ENCODE measurements at places on chromosomes 6 and 20.
A peak's percentile ranks its signal among the peaks of the same experiment; 100 is the strongest.

GRCh38 chr20:9148291-9148690 lies 79.4 kb downstream of the PLCB4 start:
- DNase-seq, result no peak

DNA sequence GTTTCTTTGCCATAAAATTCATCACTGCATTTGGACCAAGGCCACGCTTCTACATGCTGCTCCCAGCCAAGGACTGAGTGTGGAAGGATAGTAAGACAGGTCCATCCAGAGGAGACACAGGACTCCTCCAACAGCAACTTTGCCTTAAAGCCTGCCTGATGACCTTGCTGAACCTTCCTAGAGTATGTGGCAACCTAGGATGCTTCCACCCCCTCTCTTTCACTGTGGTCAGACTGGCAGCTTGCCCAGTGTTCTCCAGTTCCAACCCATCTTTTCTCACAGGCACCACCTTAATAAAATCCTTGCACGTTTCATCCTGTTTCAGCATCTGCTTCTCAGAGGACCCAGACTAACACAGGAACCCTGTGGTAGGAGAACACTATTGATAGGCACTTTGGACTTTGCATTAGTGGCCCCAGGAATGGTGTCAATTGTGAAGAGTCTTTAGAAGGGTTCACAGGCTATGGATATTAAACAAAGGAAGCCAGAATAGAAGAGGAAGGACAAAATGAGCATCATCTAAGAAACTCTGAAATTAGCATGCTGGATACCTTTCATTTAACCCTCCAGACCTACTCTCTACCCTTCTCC lies 2.4 kb upstream of the PKHD1 start:
- no peak for DNase-seq

DNA sequence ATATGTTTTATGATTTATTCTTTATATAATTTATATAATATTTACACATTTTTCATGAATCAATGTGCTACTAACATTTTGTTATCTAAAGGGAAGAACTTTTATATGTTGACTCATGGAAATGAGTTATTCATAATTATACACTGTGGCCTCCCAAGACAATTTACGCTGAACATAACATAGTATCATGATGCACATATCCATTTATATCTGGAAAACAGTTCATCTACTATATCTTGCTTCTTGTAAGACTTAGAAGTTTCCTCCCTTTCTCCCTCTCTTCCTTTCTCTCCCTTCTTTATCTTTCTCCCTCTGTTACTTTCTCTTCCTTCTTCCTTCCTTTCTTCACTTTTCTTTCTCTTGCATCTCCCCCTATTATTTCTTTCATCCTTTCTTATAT lies 1.1 kb upstream of the EYS start:
- DNase-seq, result no peak

- no peak for DNase-seq
Observed at GRCh38 chr20:54069501-54069971, 858 bp downstream of the BCAS1 start.

GRCh38 chr20:5779071-5779900 lies 29.1 kb downstream of the SHLD1 start:
- DNase-seq, result no peak

DNA sequence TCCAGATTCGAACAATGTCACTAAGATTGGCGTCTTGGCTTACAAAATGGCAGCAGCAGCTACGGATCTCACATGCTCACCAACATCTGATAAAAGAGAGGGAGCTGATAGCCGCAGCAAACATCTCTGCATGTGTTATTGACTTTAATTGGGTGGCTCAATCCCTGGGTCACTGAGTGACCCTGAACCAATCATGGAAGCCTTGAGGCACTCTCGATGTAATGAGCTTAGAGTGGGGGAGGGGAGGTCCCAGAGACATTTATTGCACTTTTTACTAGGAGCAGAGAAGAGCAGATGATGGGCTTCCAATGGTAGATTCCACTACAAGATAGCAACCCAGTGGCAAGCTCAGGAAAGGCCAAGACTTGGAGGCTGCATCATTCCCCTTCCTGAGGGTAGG lies 238.7 kb downstream of the BMP7 start:
- no peak for DNase-seq

GRCh38 chr20:8780915-8781314 lies 288.0 kb upstream of the PLCB4 start:
- peak; percentile 4 for DNase-seq

- DNase-seq, result peak; percentile 12
Observed at GRCh38 chr6:139881728-139882211, 507.3 kb upstream of the CITED2 start.

DNA sequence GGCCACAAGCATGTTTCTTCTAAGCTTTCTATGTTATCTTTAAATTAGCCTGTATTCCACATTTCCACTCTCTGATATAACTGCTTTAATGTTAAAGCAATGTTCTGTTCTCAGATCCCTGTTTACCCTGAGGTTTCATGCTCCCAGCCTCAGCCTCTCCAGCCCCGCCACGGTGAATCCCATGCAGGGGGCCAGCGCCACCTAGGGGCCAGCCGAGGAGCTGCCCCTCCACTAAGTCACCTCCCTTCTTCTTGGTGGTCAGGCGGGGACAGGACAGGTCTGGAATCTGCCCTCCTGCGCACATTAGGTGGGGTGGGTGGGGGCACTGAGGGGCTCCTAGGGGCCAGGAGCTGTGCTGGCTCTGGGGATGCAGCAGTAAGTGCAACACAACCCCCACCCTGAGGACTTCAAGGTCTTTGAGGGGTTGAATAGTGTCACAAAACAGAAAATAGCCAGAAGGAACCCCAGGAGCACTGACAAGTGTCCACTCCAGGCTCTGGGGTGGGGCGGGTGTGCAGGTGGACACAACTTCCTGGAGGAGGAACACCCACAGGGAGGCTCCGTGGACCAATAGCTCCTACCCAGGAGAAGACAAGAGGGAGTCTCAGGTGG lies 61.6 kb downstream of the RAB44 start:
- peak; percentile 76 for DNase-seq

GRCh38 chr20:10653599-10654249 lies 20.1 kb downstream of the JAG1 start:
- DNase-seq, result no peak

GRCh38 chr6:36539814-36540568 lies 7.3 kb downstream of the STK38 start:
- no peak for DNase-seq

DNA sequence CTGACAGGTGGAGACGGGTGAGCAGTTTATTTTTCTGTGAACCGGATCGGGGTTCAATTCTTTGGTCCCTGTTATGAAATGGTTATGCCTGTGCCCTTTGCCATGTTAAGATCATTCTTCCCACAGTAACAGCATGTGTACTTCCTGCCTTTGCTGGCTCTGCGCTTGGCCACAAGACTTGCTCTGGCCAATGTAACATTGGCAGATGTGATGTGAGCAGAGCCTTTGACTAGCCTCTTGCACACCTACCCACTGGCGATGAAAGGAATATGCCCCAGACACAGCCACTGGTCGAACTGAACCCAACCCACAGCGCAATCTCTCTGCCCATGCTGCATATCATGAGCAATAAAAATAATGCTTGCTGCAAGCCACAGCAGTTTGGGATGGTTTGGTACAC lies 31.9 kb downstream of the JAG1 start:
- no peak for DNase-seq

DNA sequence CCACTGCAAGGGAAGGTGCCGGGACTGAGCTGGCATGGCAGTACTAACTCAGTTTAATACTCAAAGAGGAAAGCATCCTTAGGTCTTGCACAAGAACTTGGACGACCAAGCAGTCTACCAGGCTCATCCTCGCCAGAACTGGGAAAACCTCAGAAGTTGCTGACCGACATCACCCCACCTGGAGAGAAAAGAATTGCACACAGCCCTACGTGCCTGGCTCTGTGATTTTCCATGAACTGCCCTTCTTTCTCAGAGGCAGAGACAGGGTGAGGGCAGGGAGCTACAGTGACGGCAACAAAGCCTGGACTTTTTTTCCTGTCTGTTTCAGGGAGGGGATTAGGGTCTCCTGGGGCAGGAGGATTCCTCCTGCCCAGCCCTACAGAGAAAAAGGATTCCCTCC lies 8.0 kb downstream of the JAG1 start:
- DNase-seq, result no peak

- DNase-seq, result no peak
Observed at GRCh38 chr20:9627219-9627618, 112.8 kb downstream of the LAMP5 start.

DNA sequence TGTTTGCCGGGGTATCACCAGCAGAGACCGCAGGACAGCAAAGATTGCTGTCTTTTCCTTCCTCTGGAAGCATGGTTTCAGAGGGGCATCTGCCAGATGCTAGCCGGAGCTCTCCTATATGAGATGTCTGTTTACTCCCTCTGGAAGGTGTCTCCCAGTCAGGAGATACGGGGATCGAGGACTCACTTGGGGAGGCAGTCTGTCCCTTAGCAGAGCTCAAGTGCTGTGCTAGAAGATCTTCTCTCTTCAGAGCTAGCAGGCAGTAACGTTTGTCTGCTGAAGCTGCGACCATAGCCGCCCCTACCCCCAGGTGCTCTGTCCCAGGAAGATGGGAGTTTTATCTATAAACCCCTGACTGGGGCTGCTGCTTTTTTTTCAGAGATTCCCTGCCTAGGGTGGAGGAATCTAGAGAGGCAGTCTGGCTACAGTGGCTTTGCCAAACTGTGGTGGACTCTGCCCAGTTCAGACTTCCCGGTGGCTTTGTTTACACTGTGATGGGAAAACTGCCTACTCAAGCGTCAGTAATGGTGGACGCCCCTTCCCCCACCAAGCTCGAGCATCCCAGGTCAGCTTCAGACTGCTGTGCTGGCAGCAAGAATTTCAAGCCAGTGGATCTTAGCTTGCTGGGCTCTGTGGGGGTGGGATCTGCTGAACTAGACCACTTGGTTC lies 133.0 kb upstream of the FLRT3 start:
- no peak for DNase-seq

All from NCI-H1105 (cell line).